ENCODE measurements at places on chromosomes 7 and 10.

- no peak for DNase-seq
These were observed 40.0 kb upstream of the CTBP2 start for GRCh38 chr10:125200396-125200795.

DNA sequence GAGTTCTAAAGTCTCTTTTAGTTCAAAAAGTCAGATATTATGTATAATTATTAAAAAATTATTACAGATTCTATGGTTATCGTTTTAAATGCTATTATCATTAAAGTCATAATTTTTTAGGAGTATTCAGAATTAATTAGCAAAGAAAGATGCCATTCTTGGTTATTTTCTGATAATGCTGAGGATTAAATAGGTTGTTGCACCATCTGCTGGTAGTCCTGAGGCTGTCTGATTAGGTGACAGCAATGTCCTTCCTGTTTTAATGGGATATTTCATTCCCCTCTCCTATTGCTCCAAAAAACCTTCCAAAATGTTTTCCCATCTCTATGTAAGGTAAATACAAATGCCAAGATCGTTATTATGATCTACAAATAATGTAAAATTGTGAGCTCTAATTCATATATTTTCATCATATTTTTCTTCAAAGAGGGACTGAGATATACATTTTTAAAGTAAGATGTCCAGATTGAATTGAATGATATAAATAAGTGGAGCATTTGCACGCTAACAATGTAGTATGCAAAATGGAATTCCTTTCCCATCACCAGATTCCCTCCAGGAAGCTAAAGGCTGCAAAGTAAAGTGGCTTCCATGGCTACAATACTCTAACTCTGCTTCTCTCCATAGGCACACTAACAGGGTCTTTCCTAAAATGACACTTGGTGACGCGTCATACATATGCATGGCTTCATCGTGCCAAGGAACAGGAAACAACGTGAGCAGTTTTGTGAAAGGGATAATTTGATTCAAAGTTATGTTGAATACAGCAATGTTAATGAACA, 58.8 kb upstream of the AKR1E2 start:
- peak; percentile 57 for DNase-seq

DNA sequence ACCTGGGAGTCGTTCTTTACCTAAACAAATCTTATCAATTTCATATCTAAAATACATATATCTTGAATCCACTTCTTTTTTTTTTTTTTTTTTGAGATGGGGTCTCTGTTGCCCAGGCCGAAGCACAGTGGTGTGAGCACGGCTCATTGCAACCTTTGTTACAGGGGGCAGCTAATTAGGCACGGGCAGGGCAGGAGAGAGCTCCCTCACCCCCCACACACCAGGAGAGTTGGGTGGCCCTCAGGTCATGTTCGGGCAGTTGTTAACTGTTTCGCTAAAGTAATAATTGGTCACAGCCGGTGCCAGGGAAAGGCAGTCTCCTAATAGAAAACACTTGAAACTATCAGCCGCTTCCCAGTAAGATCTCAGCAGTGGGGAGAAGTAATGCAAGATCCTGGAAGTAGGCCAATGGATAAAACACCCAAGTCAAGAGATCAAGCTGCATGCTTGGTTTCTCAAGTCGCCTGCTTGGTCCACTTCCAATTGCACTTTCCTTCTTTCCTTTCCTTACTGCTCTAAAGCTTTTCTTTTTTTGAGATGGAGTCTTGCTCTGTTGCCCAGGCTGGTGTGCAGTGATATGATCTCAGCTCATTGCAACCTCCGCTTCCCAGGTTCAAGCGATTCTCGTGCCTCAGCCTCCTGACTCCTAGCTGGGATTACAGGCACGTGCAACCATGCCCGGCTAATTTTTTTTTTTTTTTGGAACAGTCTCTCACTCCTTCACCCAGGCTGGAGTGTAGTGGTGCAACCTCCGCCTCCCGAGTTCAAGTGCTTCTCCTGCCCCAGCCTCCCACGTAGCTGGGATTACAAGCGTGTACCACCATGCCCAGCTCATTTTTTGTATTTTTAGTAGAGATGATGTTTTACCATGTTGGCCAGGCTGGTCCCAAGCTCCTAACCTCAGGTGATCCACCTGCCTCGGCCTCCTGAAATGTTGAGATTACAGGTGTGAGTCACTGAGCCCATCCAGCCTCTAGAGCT, 21.3 kb upstream of the EFCAB10 start:
- no peak for DNase-seq

DNA sequence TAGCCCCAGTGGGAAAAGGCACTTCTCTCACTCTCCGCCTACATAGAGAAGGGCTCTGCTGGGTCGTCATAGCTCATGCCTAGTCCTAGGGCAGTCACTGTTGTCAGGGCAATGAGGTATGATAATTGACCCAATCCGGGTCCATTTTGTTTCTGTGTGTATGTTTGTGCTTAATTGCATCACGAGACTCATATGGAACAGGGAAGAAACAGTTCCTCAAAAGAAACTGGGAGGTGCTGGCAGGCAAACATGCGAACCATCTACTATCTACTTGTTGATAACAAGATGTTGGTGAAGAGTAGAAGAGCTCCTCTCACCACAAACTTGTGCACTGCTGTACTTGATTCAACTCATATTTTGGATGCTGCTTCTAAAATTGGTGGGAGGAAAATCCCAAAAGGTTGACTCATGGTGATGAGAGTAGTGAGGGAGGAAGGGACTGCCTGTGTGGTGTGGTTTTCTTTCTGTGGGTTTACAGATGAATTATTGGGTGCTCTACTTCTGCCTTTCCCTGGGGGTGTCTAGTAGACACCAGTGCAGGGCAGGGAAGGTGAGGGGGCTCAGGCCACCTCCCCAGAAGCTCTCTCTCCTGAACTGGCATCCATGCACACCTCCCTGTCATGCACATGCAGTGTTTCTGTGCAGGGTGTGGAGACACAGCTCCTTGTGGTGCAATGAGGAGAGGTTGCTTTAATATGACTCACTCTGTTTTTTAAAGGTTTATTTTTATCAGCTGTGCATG, 29.4 kb downstream of the LSMEM1 start:
- DNase-seq: peak; percentile 46

DNA sequence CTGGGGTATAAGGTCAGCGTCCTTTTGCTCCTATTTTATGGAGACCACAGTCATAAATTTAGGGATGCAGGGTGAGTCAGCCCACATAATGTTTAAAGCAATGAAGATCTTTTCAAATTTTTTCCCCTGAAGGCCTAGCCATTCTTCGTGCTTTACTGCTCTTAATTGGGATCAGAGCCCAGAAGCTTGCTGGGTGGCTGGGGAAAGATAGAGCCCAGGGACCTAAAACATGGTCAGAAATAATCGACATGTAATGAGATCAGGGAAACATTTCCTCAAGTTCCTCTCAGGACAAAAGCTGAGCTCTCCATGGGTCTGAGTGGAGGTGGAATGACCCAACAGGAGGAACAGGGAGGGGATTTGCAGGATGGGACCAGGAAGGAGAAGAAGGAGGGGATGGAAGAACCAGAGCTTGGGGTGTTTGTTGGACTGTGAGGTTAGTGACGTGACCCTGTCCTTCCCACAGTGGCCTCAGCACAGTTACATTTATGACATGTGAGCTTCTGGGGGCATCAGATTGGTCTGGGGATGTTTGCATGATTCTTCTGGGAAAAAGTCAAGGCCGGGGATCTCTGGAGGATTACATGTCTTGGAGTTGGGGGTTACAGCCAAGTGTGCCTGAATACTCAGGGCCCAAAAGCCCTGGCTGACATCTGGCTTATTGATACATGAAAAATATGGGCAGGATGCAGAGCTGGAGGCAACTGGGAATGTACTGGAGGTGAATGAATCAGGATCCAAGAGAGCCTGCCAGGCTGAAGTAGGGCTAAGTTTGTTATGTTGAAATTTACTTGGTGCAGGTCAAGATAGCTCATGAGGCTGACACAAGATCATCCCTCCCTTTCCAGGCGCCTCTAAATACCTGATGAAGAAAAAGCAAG, 477.9 kb downstream of the RPS24 start:
- no peak for DNase-seq

- DNase-seq: no peak
These were observed 182.9 kb downstream of the TSPAN12 start for GRCh38 chr7:120675076-120675475.

GRCh38 chr7:138608275-138608674, 92.9 kb downstream of the SVOPL start:
- DNase-seq: no peak

GRCh38 chr10:133179651-133180050, 19.6 kb downstream of the KNDC1 start:
- no peak for DNase-seq

DNA sequence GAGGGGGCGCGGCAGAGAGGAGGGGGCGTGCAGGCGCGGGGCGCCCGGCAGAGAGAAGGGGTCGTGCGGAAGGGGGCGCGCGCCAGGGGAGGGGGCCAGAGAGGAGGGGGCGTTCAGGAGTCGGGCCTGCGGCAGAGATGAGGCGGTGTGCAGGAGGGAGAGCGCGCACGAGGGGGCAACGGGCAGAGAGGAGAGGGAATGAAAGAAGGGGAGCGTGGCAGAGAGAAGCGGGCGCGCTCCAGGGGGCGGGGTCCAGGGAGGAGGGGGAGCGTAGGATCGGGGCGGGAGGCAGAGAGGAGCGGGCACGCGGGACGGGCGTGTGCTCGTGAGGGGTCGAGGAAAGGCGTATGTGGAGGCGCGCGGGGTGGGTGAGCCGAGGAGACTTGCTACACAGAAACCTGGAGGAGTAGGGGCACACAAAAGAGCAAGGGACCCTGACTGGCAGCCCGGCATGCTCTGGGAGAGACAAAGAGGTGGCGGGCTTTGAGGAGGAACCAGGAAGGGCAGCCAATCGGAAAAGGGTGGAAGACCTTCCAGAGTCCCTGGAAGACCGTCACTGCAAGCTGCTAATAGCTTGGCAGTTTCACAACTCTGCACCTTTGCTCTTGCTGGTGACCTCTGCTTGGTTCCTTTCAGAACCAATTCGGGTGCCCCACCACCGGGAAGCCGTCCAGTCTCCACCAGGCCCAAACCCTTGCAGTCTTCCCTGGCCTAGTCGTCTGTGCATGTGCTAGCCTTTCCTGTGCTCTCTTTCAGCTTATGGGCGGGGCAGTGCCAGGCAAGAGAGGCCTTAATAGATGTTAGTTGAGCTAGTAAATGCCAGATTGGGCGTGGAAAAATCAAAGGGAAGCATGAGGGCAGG, 639 bp downstream of the DYDC2 start:
- peak; percentile 16 for DNase-seq

DNA sequence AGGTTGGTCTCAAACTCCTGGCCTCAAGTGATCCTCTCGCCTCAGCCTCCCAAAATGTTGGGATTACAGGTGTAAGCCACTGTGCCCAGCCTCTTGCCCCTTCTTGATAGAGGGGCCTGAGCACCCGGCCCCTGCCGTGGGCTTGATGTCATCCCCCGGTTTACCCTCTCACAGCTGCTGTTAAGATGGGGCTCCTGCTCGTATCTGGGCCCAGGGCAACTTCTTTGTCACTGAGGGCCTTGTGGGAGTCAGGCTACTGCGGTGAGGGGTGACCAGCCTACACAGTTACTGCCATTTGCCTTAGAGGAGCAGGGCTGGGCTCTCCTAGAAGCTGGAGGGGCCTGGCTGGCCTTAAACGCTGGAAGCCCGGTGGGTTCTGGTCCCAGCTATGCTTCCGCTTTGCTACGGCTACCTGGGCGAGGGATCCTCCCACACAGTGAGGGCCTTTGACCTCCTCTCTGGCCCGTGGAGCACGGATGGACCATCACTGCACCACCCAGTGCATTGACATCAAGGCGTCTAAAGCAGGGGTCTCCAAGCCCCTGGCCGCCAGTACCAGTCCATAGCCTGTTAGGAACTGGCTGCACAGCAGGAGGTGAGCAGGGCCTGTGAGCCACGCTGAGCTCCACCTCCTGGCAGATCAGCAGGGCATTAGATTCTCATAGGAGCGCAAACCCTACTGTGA, 1.1 kb upstream of the TMEM130 start:
- DNase-seq: no peak

DNA sequence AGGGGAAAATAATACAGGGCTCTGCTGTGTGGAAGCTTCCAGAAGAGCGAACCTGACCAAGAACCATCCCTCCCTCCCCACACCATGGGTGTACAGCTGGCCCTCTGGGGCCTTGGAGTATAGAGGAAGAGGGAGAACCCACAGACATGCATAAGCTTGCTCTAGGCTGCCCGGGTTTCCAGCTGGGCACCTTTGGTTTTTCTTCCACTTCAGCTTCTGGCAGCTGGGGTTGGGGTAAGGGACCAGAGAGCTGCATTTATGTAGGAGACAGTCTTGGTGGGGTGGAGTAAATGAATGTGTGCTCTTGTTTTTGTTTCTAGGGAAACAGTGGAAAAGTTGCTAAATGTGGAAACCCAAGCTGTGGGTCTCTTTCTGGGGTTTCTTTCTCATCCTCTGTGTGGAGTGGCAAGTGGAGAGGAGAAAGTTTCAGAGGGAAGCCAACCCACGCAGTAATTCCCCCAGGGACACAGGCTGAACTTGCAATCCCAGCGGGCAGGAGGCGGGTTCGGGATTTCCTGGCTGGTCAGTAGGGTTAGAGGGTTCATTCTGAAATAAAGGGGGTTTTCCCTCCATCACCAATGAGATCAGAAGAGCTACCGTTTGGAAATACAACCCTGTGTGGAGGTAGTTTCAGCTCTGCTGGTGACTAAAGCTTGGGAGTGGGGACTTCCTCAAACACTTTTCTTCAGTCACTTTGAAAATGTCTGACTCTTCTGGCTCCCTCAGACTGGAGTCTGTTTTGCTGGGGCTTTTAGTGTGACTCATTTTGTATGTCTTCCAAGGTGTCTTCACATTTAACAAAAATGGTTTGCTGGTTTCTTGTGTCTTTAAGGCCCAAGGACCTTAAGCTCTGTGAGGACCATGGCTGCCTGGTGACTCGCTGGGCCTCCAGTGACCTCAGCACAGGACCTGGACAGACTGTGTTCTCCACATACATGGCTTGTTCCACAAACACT, 22.2 kb upstream of the SRGN start:
- DNase-seq: peak; percentile 49

GRCh38 chr7:10632712-10633111, 341.0 kb upstream of the PHF14 start:
- no peak for DNase-seq

GRCh38 chr7:151381348-151382078, 28.3 kb downstream of the WDR86 start:
- no peak for DNase-seq

- DNase-seq: no peak
These were observed 58.7 kb downstream of the INPP5F start for GRCh38 chr10:119784340-119785067.

- DNase-seq: no peak
These were observed 153.6 kb downstream of the SEMA3D start for GRCh38 chr7:85033263-85033662.

DNA sequence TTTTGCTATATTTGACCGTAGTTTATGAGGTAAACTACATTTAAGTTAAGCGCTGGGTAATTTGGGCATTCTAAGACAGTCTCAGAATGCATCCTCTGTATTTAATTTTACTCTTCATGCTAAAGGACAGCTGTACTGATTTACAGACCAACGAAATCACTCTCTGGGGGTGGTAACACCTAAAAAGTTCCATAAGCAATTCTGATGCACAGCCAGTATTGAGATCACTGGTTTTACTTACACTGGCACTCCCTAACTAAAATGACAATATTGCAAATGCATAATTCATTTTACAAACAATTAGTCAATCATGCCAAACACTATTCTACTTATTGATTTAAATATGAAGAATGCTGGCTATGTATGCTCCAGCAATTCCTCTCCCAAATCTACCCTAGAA, 102.3 kb downstream of the SRPK2 start:
- no peak for DNase-seq
